Germinal center (tissue), 1 donor: ENCODE measurements at places on chromosomes 13 and 19.

GRCh38 chr13:109131698-109132257 is 502.4 kb downstream of the MYO16 start:
- peak; percentile 51 for DNase-seq

DNA sequence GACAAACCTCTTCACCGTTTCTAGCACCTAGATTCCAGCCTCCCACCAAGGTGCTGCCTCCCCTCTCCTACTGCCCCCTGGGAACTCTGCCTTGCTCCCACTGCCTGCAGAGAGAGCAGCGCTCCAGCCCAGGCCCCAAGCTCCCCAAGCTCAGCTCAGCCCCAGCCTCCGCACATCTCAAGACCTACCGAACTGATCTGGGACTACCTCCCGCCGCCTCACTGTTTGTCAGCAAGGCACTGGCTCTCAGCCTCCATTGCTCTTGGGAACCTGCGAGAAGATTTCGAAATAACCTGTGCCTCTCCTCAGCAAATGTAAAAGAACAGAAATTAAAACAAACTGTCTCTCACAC is 92.4 kb upstream of the GPR183 start:
- DNase-seq = no peak

- DNase-seq = no peak
Observed at GRCh38 chr19:36488846-36489117, 579 bp downstream of the ZNF566 start.

DNA sequence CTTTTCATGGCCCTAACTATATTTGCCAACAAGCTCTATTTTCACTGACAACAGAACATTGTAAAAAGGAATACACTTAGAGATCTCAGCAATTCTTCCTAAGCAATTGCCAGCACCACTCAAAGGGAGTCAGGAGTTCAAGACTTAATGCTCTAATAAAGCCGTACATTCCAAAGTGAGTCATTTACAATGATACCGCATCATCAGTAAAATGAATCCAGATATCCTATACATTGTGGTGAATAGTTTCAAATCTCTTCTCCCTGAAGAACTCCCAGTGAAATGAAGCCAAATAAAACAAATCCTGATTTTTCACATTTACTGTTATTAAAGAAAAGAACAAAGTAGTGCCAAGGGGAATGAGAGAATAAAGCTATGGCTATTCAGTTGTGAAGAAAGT is 2898.7 kb upstream of the PCDH20 start:
- DNase-seq = no peak

- DNase-seq = no peak
Observed at GRCh38 chr13:92017737-92018136, 619.3 kb downstream of the GPC5 start.

DNA sequence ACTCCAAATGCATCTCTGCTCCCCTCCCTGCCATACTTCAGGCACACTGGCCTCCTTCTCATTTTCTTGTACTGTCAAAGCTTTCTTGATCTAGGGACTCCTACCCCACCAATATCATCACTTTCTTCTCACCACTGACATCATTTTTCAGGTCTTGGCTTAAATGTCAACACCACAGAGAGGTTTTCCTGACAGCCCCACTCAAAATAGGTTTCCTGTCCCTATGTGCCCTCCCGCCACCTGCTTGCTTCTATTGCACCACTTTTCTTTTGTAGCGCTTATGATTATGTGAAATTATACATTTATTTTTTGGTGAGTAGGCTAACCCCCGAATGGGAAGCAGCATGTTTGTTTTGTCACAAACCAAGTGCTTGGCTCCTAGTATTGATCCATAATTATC is 164.6 kb downstream of the NDFIP2 start:
- DNase-seq = no peak

DNA sequence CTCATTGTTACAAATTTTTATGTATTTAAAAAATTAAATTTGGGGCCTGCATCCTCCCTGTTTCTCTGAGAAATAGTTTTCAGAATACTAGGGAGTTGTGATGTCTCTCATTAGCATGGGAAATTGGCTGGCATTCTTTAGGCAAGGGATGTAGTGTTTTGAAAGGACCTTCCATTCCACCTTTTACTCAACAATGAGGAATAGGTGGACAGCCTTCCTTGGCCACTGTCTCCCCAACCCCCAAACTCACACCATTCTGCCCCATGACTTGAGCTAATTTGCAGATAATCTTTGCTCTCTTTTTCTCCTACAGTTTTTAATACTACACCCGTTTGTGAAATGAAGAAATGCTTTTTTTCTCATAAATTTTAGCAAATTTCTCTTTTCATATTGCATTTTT is 244.6 kb upstream of the SPRY2 start:
- DNase-seq = no peak

DNA sequence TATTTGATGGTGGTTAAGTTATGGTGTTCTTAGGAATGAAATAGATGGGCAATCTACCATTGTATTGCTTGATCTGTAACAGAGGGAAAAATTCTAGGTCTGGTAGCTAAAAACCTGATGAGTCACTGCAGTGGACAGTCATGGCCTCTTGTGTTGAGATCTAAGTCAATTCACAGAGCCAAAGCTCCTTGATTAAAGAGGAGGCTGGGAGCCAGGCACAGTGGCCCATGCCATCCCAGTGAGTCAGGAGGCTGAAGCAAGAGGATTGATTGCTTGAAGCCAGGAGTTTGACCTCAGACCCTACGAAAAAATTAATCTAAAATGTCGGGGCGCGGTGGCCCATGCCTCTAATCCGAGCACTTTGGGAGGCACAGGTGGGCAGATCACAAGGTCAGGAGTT is 67.1 kb upstream of the KPNA3 start:
- DNase-seq = no peak

DNA sequence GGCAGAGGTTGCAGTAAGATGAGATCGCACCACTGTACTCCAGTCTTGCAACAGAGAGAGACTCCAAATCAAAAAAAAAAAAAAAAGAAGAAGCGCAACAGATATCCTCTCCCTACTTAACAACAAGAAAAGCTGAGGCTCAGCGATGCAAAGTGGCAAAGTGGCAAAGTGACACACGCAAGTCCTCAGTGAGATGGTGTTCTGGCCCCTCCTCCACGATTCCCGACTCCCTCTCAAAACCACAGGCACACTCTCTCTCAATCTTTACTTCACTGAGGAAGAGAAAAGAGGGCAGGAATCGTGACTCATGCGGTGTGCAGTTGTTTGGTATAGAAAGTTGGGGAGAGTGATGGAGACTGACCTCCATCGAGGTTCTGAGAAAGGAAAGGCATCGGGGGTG is 12.6 kb downstream of the FFAR2 start:
- DNase-seq = no peak

GRCh38 chr19:45587873-45588272 is 3.3 kb upstream of the OPA3 start:
- no peak for DNase-seq

DNA sequence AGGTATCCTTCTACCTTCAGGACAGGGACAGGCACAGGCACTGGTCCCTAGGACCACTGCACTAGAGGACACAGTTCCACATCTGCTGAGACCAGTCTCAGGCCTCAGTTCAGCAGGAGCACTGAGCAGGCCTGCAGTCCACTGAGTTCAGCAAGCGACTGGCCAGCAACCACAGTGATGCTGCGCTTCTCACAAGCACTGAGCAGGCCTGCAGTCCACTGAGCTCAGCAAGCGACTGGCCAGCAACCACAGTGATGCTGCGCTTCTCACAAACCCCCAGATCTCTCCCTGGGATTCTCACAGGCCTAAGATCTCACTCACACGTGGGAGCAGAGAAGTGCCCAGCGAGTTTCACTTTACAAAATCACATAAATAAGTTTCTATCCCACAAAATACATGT is 140.6 kb downstream of the IRS2 start:
- DNase-seq = no peak

GRCh38 chr13:44165889-44166496 is 207.6 kb upstream of the SERP2 start:
- DNase-seq = no peak

GRCh38 chr19:18310118-18310909 is 12.6 kb downstream of the LSM4 start:
- DNase-seq = no peak

DNA sequence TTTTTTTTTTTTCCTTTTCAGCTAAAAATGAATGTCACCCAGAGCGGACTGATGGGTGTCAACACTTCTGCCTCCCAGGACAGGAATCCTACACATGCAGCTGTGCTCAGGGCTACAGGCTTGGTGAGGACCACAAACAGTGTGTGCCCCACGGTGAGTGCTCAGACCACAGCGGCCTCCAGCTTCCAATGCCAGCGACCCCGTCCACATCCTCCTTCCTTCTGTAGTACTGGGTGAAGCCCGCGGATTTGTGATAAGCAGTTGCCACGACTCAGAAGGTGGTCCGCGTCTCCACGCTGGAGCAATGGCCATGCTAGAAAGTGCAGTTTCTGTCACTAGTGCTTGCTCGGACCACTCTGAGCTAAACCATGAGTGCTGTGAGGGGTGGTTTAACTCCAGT is 6.0 kb downstream of the PROZ start:
- no peak for DNase-seq

DNA sequence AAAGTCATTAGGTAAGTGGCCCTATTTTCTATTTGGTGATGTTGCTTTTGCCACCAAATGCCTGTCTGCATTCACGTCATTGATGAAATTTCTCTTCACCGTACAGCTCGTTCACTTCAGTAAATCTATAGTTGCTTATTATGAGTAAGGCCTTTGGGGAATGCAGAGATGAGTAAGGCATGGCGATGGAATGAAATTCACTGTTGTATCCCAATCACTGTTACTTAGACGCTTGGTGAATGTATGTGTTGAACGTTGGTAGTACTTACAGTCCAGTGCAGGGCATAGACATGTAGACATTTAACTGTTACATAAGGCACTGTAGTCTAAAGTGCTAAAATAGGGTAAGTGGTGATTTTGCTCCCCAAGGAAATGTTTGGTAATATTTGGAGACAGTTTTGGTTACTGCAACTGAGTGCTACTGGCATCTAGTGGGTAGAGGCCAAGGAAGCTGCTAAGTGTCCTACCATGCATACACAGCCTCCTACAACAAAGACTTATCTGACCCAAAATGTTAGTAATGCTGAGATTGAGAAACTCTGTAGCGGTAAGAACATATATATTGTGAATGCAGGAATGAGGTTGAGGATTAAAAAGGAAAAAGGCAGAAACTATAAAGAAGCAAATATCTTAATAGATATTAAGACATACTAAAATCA is 5.8 kb downstream of the AKAP11 start:
- no peak for DNase-seq

GRCh38 chr19:37999309-38000213 is 92.6 kb downstream of the SIPA1L3 start:
- no peak for DNase-seq

DNA sequence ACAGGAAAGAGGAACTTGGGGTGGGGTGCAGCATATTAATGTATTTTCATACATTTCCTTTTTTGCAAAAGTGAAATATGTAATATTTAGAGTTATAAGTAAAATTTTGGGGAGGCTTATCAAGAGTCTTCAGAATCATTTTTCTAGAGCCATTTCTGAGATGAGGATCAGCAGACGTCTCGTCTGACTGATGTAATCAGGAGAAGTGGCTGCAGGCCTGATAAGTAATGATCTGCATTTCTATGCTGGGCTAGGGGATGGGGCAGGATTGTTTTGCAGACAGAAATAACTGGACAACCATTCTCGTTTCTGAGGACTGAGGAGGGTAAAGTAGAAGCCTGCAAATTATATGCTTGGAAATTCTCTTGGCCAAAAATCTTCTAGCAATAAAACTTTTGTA is 89.2 kb upstream of the ARGLU1 start:
- DNase-seq = no peak

GRCh38 chr13:24627946-24628345 is 52.3 kb upstream of the ATP12A start:
- DNase-seq = no peak

DNA sequence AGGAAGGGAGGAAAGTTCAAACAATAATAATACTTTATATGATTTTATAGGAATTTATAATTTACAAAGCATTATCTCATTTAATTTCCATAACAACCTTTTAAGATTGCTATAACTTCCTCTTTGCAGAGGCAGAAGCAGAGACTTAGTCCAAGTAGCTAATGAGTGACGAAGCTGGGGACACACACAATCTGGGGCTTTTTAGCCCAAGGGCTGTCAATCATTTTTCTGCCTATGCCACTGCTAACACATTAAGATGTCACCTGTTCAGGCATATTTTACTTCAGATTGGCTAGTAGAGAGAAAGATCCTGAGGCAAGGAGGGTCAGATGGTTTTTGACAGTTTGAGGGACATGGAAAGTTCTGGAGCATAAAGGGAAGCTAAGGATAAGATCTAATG is 12.6 kb downstream of the SCEL start:
- no peak for DNase-seq

- DNase-seq = no peak
Observed at GRCh38 chr13:21443171-21443570, 15.9 kb downstream of the ZDHHC20 start.

DNA sequence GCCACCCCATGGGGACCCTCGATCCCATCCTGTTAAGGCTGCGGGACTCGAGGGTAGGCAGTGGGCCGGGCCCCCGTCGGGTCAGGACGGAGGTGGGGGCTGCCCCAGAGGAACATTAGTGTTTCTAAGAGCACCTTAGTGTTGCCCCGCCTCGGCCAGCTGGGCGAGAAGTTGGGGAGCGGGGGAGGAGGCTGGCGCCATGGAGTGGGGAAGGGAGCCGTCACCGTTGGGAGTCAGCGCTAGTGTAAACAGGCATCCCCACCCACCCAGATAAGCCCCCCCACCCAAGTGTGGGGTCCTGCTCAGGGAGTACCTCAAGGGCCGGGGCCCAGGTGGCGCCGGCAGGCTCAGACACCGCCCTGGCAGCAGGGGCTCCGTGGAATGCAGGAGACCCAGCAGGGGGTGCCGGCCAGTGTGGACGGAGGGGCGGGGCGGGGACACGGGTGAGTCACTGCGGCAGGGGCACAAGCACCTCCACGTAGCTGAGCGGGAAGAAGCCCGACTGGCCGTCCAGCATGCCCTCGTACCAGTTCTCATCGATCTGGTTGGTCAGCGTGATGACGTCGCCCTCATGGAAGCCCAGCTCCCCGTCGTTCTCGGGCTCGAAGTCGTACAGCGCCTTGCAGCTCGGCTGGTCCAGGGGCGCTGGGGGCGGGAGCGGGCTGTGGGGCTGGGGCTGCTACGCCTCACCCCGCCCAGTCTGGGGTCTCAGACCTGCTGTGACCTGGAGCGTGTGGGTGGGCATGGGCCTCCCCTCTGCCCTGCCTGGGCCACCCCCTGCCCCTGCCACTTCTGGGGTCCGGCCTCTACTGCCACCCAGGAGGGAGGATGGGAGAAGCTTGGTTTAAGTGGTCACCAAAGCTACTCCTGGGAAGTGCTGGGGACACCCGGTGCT is 18.0 kb downstream of the MPND start:
- no peak for DNase-seq

DNA sequence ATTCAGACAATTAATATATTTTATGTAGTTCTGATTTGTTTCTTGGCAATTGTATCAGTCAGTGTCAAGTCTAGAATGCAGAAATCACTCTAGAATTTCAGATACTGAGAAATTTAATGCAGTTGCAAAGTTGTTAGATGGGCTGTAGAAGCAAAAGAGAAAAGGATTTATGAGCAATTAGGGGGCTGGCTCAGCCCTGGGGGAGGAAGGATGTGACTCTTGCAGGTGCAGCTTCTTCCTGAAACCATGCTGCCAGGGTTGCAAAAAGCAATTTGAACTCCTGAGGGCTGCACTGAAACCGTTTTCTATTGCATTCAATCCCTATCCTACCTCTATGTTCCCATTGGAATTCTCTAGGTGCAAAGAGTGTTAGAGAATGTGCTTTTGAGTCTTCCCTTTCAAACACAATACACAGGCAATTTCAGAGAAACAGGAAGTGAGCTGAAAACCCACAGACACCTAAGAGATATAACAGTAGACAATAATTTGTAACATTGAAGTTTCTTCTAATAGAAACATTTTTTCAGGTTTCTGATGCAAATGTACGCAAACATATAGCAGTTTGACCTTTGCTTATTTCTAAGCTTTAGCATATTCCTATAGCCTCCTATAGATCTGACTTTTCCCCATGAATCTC is 814.7 kb upstream of the ATXN8OS start:
- no peak for DNase-seq
